ENCODE measurements at places on chromosomes 5 and 9.

DNA sequence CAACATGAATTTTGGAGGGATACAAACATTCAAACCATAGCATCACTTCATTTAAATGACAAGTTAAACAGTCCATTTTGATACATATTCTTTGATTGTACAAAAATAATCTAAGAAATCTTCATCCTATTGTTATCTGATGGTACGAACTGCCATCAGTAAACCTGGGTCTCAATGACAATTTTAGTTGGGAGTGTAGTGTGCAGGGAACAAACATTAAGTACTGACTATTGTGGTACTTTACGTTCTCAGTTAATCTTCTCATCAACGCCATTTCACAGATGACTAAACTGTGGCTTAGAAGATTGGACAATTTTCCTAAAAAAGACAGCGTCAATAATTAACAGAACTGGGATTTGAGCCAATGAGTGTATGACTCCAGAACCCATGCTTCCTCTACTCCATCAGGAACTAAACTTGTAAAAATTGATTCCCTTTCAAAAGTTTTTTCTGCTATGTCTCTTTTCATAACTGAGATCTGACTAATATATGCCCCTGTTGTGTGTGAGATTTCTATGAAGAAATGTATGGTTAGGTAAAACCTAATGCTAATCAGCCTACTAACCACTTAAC, 21.1 kb downstream of the TNPO1 start:
- no peak for ATAC-seq

DNA sequence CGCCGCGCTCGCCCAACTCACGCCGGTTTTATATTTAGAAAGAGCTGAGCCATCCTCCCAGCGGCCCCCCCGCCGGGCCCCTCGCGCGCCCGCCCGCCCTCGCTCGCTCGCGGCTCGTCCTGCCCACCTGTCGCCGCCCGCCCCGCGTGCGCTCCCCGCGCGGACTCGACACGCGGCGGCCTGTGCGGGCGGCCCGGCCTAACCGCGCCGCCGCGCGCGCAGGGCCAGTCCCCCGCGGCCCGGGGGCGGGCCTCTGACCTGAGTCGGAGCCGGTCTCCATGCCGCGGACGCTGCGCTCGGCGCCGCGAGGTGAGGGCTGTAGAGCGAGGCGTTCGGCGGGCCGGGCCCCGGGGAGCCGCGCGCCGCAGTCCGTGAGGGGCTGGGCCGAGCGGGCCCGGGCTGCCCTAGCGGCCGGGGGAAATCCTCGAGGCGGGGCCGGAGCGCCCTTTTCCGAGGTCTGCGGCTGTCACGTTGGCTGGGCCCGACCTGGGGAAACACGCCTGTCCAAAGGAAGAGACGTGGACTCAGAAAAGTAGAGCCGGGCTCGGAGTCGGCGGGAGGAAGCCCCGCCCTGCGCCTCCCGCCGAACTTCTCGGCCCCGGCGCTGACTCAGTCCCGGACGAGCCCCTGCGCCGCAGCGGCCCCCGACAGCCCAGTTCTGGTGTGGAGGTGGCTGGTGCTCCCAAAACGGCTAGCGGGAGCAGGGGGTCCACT, at the start of gene ECPAS:
Gene ECPAS, minus strand, starts transcription at position 526 of the 714 bp plus-strand sequence. CDS start 11,465 bp downstream, outside the sequence.
- peak; percentile 83 for ATAC-seq

- no peak for ATAC-seq
Measured at GRCh38 chr5:66864240-66864884, 268.2 kb downstream of the MAST4 start.

- ATAC-seq: no peak
Measured at GRCh38 chr5:80269991-80270438, 14.2 kb upstream of the SERINC5 start.

- ATAC-seq: no peak
Measured at GRCh38 chr5:27266184-27266583, 227.8 kb upstream of the CDH9 start.

- peak; percentile 53 for ATAC-seq
Measured at GRCh38 chr5:170491479-170491878, 12.3 kb upstream of the KCNIP1 start.

- no peak for ATAC-seq
Measured at GRCh38 chr5:180026734-180027458, 44.7 kb downstream of the RNF130 start.

DNA sequence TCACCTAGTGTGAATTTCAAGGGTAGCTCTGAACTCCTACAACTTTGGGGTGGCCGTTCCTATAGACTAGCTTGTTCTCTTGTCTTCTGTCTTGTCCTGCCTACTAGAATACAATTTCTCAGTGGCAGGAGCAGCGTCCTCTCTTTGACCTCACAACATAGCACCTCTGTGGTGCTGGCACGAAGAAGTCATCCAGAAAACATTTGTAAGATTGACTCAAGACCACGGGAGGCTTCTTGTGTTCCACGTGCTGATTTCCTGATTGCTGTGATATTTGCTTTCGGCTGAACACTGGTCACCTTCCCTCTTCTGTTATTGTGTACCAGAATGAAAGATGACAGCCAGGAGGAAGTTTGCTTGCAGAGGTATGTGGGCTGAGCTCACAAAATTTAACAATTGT, 27.0 kb downstream of the SLC1A1 start:
- no peak for ATAC-seq

DNA sequence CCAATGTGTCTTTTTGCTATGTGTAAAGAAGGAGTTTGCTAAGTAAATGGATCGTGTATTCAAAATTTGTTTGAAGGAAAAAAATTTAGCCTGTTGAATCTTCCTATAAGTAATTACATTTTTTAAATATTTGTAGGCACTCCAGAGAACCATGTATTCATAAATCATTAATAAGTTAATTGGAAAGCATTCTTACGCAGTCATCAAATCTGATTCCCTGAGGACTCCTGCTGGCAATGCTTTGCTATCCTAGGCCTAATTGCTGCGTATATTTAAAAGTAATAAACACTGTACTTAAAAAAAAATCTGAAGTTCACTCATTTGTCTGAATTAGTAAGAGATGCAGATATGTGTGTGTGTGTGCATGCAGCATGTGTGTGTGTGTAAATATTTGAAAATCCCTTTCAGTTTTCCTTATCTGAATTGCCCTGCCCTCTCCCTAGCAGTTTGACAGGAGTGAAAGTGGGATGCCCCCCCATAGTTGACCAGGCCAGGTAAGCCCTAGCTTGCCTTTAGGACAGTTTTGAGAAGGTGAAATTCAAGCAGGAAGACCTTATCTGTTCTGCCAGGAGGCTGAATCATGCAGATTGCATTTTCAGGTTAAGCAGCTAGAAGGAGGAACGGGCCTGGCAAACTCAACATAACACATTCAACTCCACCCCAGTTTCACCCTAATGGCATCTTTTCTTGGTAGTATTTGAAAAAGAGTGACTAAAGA, 81.2 kb upstream of the DNAH5 start:
- ATAC-seq: no peak

DNA sequence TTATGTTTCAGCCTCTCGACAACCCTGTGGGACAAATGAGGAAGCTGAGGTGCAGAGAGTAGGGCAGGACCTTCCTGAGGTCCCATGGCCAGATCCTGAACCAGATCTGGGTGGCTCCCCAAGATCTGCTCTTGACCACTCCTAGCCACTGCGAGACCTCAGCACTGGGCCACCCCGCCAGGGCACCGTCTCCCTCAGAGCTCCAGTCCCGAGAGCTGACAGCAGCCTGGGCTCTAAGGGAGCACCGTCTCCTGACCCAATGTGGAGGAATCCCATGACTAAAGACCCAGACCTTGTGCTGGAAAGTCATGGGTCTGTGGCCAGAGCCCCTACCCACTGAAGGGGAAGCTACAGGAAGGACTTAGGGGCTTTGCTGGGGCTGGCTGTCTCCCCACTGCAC, 4.5 kb upstream of the LMX1B start:
- no peak for ATAC-seq

DNA sequence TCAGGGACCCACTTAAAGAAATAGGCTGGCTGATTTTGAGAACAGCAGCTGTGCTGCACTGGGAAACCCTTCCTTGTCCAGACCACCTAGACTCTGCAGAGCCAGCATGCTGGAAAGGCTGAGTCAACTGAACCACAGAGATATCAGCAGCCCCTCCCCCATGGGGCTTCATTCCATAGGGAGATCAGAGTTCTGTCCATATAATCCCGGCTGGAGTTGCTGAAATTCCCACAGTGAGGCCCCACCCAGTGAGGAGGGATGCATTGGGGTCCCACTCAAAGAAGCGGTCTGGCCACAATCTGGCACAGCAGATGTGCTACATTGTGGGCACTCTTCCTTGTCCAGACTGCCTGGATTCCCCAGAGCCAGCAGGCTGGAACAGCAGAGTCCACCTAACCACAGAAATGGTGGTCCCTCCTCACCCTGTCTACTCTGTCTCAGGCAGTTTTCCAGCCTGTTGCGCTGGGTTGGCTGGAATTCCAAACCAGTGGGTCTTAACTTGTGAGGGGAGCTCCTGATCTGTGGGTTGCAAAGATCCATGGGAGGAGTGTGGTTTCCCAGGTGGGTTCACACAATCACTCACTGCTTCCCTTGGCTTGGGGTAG, 127.1 kb downstream of the RNF180 start:
- ATAC-seq: no peak

GRCh38 chr9:136896027-136896426, 9.7 kb downstream of the TRAF2 start:
- ATAC-seq: no peak

GRCh38 chr9:4430432-4431261, 59.6 kb upstream of the SLC1A1 start:
- no peak for ATAC-seq

DNA sequence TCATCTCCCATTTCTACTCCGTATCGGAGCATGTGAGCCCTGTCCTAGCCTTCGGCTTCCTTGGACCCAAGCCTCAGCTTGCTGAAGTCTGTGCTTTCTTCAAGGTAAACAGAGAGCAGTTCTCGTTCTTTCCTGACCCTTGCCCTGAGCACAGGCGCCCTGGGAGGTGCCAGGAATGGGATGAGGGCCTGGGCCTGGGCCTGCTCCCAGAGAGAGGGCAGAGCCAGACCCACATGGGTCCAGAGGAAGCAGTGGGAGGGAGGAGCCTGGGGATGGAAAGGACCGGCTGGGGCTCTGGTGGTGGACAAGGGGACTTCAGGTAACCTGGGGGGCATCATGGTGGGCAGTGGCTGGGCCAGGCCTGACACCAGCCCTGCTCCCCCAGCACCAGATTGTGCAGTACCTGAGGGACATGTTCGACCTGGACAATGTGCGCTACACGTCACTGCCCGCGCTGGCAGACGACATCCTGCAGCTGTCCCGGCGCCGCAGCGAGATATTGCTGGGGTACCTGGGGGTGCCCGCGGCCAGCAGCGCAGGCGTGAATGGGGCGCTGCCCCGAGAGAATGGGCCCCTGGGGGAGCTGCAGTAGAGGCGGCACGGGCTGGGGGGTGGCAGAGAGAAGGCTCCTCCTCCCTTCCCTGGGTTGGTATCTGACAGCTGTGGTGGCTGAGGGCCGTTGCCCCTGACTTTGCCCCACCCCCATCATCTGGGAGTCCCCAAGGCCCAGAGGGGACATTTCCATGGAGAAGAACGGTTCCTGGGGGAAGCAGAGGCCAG, 10.9 kb upstream of the DOLPP1 start:
- ATAC-seq: peak; percentile 9

- no peak for ATAC-seq
Measured at GRCh38 chr5:133995883-133996563, 8.8 kb downstream of the VDAC1 start.

DNA sequence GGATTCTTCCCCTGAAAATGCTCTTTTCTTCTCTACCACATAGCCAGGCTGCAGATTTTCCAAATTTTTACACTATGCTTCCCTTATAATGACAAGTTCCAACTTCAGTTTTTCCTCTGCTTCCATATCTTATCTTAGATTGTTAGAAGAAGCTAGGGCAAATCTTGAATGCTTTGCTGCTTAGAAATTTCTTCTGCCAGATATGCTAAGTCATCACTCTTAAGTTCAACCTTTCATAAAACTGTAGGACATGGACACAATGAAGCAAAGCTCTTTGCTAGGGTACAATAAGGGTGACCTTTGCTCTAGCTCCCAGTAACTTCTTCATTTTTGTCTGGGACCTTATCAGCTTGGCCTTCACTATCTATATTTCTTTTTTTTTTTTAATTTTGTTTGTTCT, 88.7 kb downstream of the NXNL2 start:
- no peak for ATAC-seq

- no peak for ATAC-seq
Measured at GRCh38 chr9:78592811-78593210, 295.9 kb downstream of the PSAT1 start.

DNA sequence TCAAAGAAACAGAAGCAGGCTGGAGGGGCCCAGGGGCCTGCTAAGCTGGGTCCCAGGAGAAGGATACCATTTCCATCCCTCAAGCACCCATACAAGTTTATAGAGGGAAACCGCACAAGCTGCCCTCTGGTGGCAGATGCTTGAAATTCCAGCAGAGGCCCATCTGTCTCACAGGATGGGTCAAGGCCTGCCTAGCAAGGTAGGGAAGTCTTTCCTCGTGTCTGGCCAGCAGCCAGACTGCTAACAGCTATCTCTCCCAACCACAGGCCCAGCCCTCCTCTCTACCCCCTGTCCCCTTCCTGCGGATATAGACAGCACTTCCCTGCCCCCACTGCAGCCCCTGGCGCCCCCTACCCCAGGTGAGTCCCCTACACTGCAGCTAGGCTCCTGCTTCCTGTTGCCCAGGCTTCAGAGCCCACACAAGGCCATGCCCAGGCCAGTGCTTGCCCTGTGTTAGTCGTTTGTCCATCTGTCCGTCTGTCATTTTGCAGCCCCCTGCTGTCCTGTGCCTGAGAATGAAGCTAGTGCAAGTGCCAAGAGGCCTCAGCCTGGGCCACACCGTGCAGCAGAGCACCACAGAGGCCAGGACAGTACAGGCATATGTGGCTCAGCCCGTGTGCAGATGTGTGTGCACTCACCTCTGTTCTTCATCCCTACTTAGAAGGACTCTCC, 26.2 kb downstream of the TCF7 start:
- peak; percentile 79 for ATAC-seq

- ATAC-seq: no peak
Measured at GRCh38 chr9:126336736-126337325, 10.2 kb downstream of the MVB12B start.

- ATAC-seq: no peak
Measured at GRCh38 chr5:129382921-129383672, 77.0 kb upstream of the ADAMTS19 start.

DNA sequence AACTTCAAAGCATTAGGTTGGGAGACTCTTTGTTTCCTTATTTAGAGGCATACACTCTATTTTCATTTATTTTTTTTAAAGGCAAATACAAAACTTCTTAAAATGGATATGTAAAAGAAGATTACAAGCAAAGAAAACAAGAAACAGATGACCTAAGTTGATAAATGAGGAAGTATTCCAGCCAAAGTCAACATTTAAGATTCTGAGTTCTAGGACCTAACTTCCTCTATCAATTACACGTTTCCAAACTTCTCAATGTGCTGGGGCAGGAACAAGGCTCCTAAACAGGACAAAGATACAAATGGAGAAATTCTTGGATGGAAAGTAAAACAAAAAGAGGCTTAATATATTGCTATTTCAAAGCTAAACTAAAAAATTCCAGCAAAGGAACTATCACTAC, 89.5 kb downstream of the TLE1 start:
- ATAC-seq: no peak

DNA sequence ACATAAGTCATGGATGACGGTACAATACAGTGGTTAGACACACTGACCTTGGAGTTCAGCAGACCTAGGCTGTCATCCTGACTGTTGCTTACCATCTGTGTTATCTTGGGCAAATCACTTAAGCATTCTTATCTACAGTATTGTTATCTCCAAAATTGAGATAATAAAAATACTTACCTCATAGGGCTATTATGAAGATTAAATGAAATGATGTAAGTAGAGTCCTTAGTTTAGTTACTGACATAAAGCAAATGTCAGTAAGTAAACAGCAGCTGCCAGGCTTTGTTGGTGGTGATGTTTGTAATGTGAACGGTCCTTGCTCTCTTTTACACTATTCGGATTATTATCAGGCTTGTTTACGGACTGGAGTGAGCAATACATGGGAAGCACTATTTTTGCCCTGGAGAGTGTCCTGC, 107.3 kb upstream of the DPYSL3 start:
- ATAC-seq: no peak

Measured in esophagus mucosa (tissue), 1 donor.